ENCODE measurements at places on chromosomes 2 and 18.

DNA sequence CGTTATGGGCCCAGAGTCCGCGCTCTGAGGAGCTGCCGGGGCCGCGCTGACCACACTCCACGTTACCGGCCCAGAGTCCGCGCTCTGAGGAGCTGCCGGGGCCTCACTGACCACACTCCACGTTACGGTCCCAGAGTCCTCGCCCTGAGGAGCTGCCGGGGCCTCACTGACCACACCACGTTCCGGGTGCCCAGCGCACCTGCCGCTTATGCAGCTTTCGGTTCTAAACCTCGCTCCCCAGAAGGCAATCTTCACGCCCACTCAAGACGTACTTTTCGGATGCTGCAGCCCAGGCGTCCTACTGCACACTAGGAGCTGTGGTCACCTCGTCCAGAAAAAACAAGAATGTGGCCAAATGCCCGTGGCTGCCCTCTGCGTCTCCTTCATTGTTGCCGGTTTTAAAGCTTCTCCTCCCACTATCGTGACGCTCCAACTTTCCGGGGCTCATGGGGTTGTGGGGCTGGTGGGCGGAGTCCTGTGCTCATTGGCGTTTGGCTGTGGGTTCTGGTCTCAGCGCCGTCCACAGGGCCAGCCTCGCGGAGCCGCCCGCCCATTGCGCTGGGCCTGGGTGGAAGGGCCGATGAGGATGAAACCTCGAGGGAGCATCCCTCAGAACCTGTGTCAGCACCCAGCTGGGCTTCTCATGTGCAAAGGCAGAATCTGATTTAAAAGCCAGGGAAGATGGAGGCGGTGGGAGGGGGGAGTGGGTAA is 11.9 kb downstream of the KCNG2 start:
- DNase-seq, result no peak

GRCh38 chr2:146665800-146666199 is 1179.0 kb upstream of the ACVR2A start:
- DNase-seq, result no peak

DNA sequence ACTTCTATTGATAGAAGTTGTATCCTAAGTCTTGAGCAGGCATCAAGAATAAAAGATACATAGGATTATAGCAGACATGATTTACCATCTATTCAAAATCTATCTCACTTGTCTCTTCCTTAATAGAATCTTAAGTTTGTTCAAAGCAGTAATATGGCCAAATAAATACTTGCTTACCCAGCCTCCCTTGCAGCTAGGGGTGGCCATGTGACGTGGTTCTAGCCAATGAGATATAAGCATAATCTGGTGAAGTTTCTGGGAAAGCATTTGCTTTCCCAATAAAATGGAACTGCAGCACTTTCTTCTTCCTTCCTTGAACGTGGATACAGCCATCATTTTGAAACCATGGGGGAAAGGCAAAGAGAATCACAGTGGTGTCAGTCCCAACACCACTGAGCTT is 33.7 kb upstream of the SLC1A4 start:
- DNase-seq, result no peak

DNA sequence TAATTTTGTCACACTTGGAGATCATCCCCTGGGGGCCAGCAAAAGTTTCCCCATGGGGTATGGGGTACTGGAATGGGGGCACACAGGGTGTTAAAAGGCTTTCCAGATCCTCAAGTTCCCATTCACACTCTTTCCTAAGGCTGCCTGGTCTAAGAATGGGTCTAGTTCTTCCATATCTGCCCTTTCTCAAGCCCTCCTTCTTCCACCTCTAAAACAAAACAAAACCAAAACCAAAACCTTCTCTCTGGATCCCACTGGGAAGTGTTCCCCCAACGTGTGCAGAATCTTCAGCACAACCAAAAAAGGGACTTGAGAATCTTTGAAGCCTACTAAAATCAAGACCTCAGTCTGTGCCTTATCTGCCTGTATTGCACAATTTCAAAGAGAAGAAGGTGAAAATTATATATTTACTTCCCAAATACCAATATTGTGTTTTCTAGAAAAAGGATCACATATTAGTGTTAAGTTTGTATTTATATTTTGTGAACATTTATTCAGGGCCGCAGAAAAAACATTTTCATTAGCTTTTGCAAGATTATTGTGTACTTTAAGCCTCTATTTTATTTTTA is 207.2 kb upstream of the TCF4 start:
- DNase-seq, result no peak

GRCh38 chr2:88011011-88011410 is 5.3 kb downstream of the RNU2-63P start:
- no peak for DNase-seq
